ENCODE measurements at places on chromosomes 1 and 21.

DNA sequence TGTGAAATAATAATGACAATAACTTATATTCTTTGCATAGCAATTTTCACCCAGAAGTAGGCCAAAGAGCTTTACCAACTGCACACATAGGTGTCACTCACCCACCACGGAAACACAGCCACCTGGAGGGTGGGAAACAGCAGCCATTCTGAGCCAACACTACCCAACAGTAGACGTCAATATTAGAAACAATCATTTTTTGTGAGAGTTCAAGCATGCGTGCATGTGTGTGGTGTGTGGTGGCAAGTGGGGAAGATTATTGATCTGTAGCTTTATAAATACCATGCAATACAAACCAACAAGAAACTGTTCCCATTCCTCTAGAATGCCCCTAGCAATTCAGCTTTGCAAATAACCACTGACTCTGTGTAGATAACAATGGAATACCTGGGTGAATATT is 19.1 kb downstream of the PROX1 start:
- no peaks in the 10 kb centered on the region for H3K4me1 ChIP-seq
- no peak overlapping the region for H3K27ac ChIP-seq
- no peaks in the 10 kb centered on the region for H3K27me3 ChIP-seq
- no peak for DNase-seq
- H3K36me3 ChIP-seq, result no peaks in the 10 kb centered on the region
- H3K4me3 ChIP-seq, result no peak overlapping the region

- H3K27me3 ChIP-seq, result no peaks in the 10 kb centered on the region
- H3K4me1 ChIP-seq, result no peaks in the 10 kb centered on the region
- H3K36me3 ChIP-seq, result no peaks in the 10 kb centered on the region
- no peak overlapping the region for H3K27ac ChIP-seq
- no peak for DNase-seq
- no peak overlapping the region for H3K4me3 ChIP-seq
Observed at GRCh38 chr1:214418391-214418790, 133.0 kb downstream of the PTPN14 start.

GRCh38 chr1:245168906-245169305 is 14.1 kb downstream of the KIF26B start:
- no peaks in the 10 kb centered on the region for H3K4me1 ChIP-seq
- peaks cover 7% of the 10 kb centered on the region for H3K27me3 ChIP-seq
- no peaks in the 10 kb centered on the region for H3K36me3 ChIP-seq
- no peak overlapping the region for H3K27ac ChIP-seq
- no peak for DNase-seq

DNA sequence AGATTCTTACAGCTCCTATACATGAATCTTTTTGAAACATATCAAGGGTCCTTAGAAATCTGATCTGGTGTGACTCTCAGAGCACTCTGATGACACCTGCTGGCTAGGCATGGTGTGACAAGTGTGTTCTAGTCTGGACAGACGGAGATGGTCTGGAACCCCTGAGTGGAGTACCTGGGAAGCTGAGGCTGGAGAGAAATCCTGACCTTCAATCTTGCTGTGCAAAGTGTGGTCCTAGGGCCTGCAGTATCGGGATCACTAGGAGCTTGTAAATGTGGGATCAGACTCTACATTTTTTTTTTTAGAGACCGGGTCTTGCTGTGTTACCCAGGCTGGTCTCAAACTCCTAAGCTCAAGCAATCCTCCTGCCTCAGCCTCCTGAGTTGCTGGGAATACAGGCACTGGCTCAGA is 78.6 kb upstream of the SOD1 start:
- H3K4me3 ChIP-seq, result no peak overlapping the region
- DNase-seq, result peak; percentile 51
- no peak overlapping the region for H3K27ac ChIP-seq
- no peaks in the 10 kb centered on the region for H3K27me3 ChIP-seq

- H3K27me3 ChIP-seq, result no peaks in the 10 kb centered on the region
- H3K36me3 ChIP-seq, result no peaks in the 10 kb centered on the region
- no peak overlapping the region for H3K27ac ChIP-seq
- H3K4me3 ChIP-seq, result no peak overlapping the region
- DNase-seq, result no peak
Observed at GRCh38 chr1:243582326-243582725, 267.7 kb downstream of the AKT3 start.

GRCh38 chr1:226921504-226921903 is 18.6 kb upstream of the COQ8A start:
- H3K4me1 ChIP-seq, result no peaks in the 10 kb centered on the region
- no peak overlapping the region for H3K4me3 ChIP-seq
- no peak overlapping the region for H3K27ac ChIP-seq

DNA sequence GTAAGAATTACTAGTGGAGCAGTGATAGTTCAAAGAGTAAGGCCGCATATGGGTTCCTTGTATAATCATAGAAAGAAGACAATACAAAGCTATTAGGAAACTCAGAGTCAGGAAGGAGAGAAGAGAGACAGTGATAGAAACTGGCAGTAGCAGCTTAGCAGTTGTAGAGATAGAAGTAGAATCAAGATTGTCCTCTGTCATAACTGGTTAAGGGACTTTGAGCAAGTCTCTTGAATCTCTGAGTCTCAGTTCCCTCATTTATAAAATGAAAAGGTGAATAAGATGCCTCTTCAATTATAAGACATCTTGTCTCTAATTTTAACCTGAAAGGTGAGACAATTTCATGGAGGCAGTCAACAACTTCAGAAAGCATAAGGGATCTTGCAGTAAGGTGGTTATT is 6.5 kb upstream of the RALGPS2 start:
- H3K4me3 ChIP-seq, result no peak overlapping the region
- H3K36me3 ChIP-seq, result no peaks in the 10 kb centered on the region
- no peak overlapping the region for H3K27ac ChIP-seq
- DNase-seq, result no peak
- no peaks in the 10 kb centered on the region for H3K4me1 ChIP-seq

DNA sequence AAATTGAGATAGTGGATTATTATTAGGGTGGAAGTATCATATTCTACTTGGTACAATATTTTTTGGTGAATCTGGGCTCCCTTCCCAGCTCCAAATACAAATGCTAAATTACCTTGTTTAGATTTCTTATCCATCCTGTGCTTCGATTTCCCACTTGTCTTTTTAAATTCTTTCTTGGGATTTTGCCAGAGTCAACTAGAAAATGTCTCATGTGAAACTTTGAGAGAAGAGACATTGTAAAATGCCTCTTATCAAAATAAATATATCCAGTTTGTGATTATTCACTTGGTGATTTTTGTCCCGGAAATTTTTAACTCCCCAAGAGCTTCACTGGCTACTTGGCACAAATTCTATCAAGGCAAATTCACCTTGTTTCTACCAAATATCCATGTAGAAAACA is 202.0 kb downstream of the FMN2 start:
- H3K27ac ChIP-seq, result no peak overlapping the region
- DNase-seq, result no peak
- H3K4me3 ChIP-seq, result no peak overlapping the region
- H3K27me3 ChIP-seq, result no peaks in the 10 kb centered on the region
- H3K36me3 ChIP-seq, result no peaks in the 10 kb centered on the region

DNA sequence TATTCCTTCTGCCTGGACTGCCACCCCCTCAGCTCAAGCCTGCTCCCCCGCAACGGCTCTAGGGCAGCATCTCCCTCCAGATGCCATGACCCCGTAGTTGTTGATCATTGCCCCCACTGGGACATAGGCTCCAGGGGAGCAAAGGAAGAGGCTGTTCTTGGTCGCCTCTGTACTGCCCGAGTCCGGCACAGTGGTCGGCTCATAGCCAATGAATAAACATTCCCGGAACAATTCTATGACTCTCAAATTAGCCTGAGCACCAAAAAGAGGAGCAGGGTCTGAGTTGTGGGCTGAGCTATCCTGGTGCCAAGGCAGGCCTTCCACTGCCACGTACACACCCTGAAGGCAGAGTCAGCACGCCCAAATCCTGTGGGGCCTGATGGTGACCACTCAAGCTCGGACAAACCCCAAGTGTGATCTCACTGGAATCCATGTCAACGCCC is 33.1 kb downstream of the CAPZB start:
- no peaks in the 10 kb centered on the region for H3K36me3 ChIP-seq
- no peak for DNase-seq
- H3K27me3 ChIP-seq, result no peaks in the 10 kb centered on the region
- H3K27ac ChIP-seq, result no peak overlapping the region
- H3K4me1 ChIP-seq, result peaks cover 90% of the 10 kb centered on the region

DNA sequence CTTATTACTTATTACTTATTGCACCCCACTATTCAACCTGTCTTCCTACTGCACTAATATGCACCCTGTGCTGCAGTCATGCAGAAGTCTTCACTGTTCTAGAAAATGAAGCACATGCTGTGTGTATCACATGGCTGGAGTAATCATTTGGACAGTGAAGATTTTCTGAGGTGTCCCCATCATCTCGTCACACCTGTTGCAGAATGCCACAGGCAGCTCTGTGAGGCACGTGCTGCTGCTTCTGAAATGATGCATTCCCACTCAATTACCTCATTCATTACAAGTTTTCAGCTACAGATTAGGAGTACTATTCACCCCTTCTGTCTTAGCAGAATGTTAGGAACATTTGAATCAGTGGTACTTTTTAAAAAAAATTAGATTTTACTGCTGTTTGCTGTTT is 325.7 kb upstream of the ST6GALNAC5 start:
- H3K27me3 ChIP-seq, result no peaks in the 10 kb centered on the region
- no peak overlapping the region for H3K4me3 ChIP-seq
- H3K4me1 ChIP-seq, result no peaks in the 10 kb centered on the region
- no peaks in the 10 kb centered on the region for H3K36me3 ChIP-seq
- DNase-seq, result no peak

DNA sequence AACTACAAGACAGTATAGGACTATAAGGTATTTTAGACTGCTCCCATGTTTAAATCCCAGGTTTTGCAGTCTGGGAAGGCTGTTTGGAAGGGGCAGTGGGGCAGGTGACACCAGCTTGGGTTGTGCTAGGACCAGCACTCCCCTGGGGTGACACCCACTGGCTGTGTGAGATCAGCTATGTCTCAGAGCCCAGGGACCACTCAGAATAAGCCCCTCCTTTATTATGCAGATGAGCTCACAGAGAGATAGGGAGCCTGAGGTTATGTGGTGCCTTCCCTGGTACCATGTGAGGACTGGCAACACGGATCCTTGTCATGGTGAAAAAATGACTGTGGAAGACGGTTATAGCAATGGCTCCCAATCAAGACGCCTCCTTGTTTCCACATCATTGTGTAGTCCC is 71.0 kb downstream of the NENF start:
- H3K27ac ChIP-seq, result no peak overlapping the region
- no peak for DNase-seq
- H3K27me3 ChIP-seq, result no peaks in the 10 kb centered on the region
- H3K4me1 ChIP-seq, result no peaks in the 10 kb centered on the region
- no peaks in the 10 kb centered on the region for H3K36me3 ChIP-seq

GRCh38 chr1:53584777-53585107 is 125.5 kb downstream of the DMRTB1 start:
- no peak for DNase-seq
- H3K27ac ChIP-seq, result no peak overlapping the region
- H3K4me3 ChIP-seq, result no peak overlapping the region
- H3K27me3 ChIP-seq, result no peaks in the 10 kb centered on the region
- H3K36me3 ChIP-seq, result no peaks in the 10 kb centered on the region
- peaks cover 47% of the 10 kb centered on the region for H3K4me1 ChIP-seq

- peak overlapping the region; percentile 58 for H3K27ac ChIP-seq
- H3K27me3 ChIP-seq, result no peaks in the 10 kb centered on the region
- H3K4me3 ChIP-seq, result peak overlapping the region; percentile 72
- peaks cover 10% of the 10 kb centered on the region for H3K36me3 ChIP-seq
Observed at GRCh38 chr1:12019858-12020509, 686 bp downstream of the MIIP start.

DNA sequence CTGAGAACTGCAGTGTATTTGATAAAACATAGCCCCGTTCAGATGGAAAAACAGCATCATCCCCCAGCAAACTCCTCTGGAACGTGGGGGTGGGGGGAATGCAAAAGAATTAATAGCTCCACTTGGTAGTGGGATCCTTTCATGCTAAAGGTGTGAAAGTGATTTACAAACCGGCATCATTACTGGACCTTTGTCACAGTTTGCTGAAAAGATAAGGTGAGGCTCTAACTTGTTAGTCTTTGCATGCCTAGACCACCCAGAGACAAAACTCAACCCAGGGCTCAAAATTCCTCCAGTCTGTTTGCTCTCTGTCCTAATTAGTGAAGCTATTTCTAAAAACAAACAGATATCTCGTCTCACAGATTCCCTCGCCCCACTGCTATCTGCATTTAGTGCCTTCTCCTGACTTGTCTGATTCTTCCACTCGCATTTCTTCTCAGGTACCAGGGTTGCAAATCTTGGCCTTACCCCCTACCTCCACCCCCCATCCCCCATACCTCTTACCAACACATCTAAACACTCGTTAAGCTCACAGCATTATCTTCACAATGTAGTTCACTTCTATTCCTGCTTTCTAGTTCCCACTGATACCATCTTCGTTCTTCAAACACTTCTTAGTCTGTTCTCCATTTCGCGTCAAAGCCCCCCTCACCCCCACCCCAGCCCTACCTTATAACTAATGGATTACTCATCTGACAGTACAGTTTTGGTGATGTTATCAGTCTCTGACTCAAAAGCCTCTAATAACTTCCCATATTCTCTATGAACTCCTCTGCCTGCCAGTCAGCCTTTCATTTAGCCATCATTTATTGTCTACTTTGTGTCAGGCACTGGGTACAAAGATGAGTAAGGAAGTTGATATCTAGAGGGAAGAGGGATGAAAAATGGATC is 11.8 kb downstream of the IER5 start:
- no peak overlapping the region for H3K4me3 ChIP-seq
- H3K27ac ChIP-seq, result no peak overlapping the region
- H3K27me3 ChIP-seq, result no peaks in the 10 kb centered on the region
- H3K36me3 ChIP-seq, result no peaks in the 10 kb centered on the region

- peaks cover 53% of the 10 kb centered on the region for H3K4me1 ChIP-seq
- H3K4me3 ChIP-seq, result peak overlapping the region; percentile 22
- DNase-seq, result no peak
- peaks cover 8% of the 10 kb centered on the region for H3K36me3 ChIP-seq
- H3K27me3 ChIP-seq, result no peaks in the 10 kb centered on the region
Observed at GRCh38 chr21:34887105-34887442, 162.0 kb downstream of the RUNX1 start.

GRCh38 chr1:207454046-207454964 is at the start of gene CR2:
Gene CR2 (plus strand): TSS chr1:207454328. CDS start chr1:207454419, 91 bp downstream.
- no peak within 1 kb of the TSS for H3K27ac ChIP-seq
- H3K27me3 ChIP-seq, result peaks cover 8% of the 10 kb centered on the region
- peaks cover 23% of the 10 kb centered on the region for H3K4me1 ChIP-seq
- peak; percentile 65 for DNase-seq

DNA sequence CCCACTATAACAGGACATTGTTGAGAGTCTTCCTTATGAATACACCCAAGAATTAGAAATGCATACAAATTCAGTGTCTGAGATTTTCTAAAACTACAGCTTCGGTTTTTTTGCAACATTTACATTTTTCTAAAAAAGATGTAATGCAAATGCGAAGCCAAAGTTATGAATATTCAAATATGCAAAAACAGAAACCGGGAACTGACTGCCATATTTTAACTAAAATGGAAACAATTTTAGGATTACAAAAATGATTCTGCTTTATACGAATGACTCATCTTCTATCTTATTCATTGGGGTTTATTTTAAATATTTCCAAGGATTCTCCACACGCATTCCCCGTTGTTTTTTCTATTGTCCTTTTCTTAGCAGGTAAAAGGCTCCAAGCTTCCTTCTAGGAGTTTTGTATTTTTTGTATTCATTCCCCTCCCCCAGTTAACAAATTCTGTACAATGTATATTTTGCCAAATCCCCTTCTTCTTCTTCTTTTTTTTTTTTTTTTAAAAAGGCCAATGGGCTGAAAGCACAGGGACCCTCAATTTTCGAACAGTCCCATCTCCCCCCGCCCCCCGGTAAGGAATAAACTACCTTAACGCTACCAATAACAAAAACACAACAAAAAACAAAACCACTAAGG is 1.0 kb downstream of the ARPC5 start:
- no peaks in the 10 kb centered on the region for H3K27me3 ChIP-seq
- peak overlapping the region; percentile 84 for H3K4me3 ChIP-seq
- peak overlapping the region; percentile 71 for H3K27ac ChIP-seq
- H3K4me1 ChIP-seq, result peaks cover 39% of the 10 kb centered on the region
- no peak for DNase-seq
